ENCODE measurements at places on chromosomes 3 and 15.

GRCh38 chr3:4065085-4065484 is 238.1 kb upstream of the SETMAR start:
- DNase-seq: no peak

DNA sequence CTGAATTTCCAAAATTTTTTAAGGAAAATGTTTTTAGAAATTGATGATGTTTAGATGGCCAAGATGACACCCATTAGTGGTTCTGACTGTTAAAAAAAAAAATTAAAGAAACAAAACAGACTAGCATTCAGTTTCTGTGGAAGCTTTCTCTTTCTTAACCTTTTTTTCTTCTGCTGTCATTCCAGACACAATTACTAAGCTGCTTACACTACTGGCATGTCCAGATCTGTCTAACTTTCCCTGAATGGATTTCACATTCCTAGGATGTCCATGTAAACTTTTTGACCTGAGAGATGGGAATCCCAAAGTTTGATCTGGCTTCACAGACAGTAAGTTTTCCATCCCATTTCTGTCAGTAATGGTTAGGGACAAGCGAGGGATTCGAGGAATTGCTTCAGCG is 10.3 kb upstream of the MTMR10 start:
- DNase-seq: no peak

DNA sequence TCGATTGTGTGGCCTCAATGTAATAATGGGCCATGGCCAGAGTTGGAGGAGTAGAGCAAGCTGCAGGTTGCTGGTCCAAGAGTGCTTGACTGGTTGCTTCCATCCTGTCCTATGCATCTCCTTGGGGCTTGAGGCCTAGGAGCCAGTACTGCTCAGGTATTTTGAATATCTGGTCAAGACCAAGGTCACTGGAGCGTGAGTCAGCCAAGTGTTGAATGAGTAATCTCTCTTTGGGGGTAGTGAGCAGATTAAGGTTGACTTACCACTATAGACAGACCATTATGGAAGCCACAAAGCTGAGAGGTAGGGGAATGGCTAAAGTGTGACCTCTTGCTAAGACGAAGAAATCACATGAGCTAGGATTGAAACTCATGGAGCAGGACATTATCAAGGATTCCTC is 9.4 kb upstream of the PARP6 start:
- no peak for DNase-seq

DNA sequence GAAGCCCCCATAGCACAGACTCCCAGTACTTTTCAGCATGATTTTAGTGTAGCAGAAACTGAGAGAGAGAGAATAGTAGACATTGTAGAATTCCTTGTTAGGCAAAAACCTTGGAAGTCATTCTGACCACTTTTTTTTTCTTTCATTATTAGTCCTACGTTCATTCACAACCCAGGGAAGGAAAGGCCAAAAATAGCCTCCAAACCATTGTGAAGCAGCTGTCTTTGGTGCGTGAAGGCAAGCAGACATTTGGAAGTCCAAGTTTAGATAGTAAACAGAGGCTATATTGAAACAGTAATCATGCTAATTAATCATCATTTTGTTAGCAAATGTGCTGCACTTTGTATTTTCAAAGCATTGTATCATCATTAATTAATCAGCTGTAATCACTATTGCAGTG is 34.5 kb downstream of the CCDC54 start:
- DNase-seq: no peak

GRCh38 chr3:3097958-3098357 is 12.2 kb downstream of the IL5RA start:
- no peak for DNase-seq

GRCh38 chr15:37902126-37902525 is 32.3 kb upstream of the TMCO5A start:
- no peak for DNase-seq

DNA sequence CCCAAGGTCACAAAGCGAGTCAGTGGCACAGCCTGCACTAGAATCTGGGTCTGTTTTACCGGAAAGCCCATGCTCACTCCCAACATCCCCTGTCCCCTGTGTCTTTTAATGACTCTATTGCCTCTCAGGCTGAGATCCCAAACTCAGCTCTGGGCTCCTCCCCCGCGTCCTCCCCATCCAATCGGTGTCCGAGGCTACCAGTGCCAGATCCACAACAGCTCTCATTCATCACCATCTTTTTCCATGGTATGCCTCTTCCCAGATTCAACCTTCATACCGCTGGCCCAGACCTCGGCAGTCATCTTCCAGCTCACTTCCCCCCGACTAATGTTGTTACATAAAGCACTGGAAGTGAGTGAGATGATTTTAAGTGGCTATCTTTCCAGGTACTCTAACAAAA is 16.1 kb upstream of the KY start:
- DNase-seq: no peak

DNA sequence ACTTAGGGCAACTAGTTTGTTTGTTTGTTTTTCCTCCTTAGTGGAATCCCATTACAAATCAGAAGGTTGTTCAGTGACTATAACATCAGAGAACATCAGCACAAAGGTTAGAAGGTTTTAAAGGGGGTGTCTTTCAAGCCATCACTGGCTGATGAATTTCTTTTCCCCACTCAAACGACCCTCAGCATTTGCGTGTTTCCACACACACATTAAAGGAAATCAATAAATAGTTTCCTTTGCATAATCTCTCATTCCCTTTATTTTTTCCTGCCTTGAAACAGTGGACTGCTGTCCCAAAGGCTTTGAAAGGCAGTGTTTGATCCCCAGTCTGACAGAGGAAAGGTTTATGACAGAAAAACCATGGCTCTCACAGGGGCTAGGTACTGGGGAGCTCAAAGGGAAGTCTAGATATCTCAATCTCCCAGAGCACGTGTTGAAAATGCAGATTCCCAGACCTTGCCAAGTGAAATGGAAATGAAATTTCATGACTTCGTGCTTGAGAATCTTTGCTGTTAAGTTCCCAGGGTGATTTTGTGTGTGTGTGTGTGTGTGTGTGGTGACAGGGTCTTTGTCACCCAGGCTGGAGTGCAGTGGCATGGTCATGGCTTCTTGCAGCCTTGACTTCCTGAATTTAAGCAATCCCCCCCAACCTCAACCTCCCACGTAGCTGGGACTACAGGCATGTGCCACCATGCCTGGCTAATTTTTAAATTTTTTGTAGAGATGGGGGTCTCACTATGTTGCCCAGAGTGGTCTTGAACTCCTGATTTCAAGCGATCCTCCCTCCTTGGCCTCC is 2.2 kb upstream of the INTS14 start:
- DNase-seq: no peak

DNA sequence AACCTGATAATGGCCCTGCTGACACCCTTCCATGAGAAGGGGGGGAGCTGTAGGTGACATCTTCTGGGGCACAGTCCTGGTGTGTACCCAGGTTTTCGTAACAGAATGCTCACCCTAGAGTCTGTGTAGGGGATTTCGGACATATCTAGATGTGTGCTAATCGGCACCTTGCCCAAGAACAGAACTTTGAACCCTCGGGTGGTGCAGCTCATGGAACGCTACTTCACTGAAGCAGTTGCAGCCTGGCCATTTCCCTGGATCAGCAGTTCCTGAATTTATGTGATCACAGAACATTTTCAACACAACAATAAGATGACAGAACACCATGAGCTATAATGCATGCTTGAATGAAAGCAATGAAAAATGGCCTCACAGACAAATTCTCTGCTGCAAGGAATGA is 57.5 kb upstream of the MUC13 start:
- no peak for DNase-seq

DNA sequence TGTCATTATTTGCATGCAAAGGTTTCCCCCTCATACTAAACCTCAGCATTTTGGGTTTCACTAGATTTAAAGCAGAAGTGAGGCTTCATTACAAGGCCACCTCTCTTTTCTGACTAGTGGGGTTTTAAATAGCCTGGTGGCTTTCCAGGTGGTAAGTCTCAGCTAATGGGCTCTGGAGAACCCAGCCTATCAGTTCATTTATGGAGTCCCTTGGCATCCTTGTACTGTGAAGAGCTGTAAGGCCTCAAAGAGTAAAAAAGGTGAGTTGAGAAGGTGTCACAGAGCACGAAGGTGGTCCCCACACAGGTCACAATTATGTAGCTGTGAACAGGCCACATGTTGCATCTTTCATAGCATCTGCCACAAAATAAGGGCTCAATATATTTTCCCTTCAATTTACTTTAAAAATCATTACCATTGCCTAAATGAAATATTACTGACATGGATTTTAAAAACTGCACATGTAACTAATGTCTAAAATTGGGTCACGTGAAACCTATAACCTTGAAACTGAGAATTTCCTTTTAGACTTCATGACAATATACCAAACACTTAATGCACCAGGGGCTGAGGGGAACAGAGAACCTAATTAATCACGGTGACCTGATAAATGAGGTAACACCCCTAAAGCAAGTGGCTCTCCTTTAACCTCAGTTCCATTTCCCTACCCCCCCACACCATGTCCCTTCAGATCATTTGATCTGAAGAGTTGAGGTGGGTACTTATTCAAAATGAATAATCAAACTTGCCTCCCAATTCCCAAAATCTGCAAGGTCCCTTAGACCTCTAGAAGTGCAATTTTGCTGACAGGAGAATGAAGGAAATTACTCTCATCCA is 1.3 kb downstream of the NGLY1 start:
- DNase-seq: no peak

- no peak for DNase-seq
These were observed 120.6 kb downstream of the CD47 start for GRCh38 chr3:107969994-107970819.

GRCh38 chr15:42533246-42533645 is 15.3 kb downstream of the LRRC57 start:
- DNase-seq: no peak

DNA sequence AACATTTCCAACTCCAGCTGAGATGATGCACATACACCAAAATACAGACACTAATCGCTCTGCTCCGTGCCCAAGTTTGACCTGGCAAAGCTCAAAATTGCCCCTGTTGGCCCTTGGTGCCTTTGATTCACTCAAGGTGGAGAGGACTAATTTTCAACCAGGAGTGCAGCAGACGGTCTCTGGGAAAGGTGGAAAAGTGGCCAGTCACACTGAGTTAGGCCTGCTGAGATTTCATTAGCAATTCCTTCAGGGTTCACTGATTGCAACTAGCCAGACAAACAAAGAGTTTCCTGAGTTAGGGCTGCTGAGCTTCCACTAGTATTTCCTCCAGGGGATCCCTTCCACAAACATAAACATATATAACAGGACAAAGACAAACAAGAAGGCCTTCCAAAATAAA is 28.7 kb upstream of the LHFPL4 start:
- DNase-seq: no peak

DNA sequence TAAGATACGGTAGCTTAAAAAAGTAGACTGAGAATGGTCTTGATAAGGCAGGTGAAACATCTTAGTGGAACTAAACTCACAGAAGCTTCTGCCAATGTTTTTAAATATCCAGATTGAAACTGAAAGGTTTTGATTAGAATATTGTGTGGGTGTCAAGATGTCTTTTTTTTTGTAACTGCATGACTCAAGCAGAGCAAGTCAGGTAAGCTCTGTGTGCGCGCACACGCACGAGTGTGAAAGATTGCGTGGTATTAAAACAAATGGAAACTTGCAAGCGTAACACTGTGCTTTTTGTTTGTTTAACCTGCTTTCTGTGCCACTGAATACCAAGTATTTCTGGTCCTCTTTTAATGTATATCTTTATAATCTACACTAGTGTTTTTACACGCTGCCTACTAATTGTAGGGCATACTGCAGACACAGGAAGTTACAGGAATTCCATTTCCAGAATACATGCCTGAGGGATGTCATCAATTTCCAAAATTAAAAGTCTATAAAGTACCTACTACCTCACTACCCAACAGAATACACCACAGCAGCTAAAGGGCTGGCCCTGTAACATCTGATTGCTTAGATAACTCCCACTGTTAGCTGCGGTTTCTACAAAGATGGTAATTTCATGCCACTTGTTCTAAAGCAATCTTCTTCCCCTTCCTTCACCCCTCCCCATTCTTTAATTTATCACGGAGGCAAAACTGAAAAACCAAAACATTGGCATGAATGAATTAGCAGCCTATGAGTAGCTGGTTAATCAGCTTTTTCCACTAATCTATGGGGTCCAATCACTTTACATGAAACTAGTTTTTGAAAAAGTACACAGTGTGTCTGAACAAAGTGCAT is 472.8 kb downstream of the SHQ1 start:
- DNase-seq: no peak

- peak; percentile 37 for DNase-seq
These were observed 5.8 kb downstream of the PRKCD start for GRCh38 chr3:53166781-53167291.

DNA sequence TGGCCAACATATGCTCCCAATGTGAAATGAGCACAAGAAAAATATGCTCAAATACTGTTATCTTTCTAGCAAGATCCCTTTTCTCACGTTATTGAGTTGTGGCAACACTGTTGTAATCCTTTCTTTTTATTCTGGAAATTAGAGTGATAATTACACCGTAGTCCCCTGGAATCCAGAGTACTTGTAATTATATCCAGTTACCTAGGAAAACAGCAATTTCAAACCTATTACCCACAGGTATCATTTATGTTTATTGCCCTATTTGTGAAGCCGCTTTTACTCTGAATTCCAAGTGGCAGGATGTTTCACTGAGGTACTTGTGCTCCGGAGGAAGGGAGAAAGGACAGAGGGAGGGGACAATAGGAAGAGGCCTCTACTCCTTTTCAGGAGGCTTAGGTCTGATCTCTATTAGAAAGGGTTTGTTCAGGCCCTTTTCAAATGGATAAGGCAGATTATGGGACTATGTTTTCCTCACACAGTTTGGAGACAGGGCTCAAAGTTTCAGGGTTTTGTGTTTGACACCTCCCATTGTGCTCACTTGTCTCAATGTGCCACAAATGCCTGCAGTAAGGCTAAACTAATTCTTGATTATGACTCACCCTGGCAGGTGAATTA is 646.6 kb downstream of the TUSC7 start:
- no peak for DNase-seq

DNA sequence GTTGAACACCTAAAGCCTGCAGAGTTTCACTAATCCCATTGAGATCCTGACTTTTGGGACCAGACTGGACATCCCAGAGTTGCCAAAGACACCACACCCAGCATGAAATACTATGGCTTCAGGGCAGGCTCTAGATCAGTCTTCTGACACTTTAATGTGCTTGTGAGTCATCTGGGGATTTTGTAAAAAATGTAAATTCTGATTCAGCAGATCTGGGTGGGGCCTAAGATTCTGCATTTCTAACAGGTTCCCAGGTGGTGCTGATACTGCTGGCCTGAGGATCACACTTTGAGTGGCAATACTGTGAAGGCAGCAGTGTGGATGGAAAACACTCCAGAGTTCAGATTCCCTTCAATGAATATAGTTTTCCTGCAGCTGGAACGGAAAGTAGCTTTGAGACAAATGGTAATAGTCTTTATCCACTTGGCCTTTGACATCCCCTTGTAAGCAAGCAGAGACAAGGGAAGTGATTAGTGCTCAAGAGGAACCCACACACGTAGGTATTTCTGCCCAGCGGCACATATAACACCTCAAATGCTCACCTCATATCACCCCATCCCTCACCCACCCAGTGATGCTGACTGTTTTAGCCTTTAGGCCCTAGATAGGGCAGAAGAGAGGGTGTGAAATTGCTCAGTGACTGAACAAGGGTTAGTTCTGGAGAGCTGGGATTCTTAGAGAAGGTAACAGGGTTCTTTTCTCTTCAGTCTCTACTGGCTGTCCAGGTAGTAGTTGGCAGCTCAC is 51.5 kb upstream of the GSK3B start:
- DNase-seq: no peak

GRCh38 chr3:123028233-123028828 is 768 bp upstream of the SEMA5B start:
- no peak for DNase-seq
